ENCODE measurements at places on chromosomes 5 and 9.

GRCh38 chr5:148928141-148928540 lies 101.7 kb downstream of the ADRB2 start:
- no peak for DNase-seq

DNA sequence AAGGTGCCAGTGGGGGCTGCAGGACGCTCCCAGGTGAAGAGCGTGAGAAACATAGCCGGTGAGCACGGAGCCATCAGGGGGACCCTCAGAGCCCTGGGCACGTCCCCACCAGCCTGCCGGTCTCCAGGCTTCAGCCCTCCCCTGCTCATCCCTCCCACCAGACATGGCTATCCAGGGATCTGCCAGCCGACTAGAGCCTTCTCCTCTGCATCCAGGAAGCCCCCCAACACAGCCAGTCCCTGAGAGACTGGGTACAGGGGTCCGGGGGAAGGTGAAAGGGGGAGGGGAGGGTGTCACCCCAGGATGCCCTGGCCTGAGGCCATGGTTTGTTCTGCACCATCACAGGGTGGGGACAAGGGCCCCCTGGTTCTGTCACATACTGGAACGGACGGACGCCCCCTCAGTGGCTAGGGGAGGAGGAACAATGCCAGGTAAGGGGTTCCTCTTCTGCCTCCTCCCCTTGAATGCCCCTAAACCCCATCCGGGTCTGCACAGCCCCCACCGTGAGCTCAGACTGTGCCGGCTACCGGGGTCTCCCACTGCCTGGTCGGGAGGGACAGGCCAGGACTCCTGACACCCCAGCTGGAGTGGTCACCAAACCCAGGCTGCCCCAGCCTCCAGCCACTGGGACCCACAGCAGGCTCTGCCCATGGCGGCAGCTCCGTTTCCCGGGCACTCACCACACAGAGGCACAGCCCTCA lies 34.3 kb downstream of the NACC2 start:
- DNase-seq, result no peak

DNA sequence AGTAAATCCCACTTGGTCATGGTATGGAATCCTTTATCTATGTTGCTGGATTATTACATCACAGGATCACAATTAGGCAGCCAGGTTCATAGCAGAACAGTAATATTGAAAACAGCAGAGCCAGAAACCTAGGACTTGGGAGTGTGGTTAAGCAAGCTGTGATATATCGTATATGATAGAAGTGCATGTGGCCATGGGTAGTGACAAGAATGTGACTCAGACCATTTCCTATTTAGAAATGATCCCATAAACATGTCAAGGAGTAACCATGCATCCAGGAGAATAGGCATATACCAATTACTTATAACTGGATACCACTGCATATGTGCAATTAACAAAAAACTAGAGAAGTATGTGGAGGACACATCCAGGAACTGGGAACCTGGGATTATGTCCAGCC lies 31.2 kb downstream of the AMBP start:
- no peak for DNase-seq

- DNase-seq, result no peak
These were observed 43.2 kb upstream of the ANKH start for GRCh38 chr5:14914623-14915260.

DNA sequence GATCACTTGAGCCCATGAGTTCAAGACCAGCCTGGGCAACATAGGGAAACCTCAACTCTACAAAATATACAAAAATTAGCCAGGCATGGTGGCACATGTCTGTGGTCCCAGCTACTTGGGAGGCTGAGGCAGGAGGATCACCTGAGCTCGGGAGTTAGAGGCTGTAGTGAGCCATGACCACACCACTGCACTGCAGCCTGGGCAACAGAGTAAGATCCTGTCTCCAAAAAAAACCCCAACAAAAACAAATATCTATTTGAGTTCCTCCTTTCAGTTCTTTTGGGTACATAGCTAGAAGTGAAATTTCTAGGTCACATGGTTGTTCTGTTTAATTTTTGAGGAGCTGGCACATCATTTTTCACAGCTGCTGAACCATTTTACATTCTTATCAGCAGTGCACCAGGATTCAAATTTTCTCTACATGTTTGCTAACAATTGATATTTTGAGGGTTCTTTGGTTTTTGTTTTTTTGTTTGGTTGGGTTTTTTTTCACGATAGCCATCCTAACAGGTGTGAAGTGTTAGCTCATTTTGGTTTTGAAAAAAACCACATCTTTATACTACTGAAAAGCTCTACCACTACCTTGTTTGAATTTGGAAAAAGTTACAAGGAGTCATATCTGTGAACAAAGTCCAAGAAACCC lies 176.9 kb upstream of the SLC12A2 start:
- no peak for DNase-seq

DNA sequence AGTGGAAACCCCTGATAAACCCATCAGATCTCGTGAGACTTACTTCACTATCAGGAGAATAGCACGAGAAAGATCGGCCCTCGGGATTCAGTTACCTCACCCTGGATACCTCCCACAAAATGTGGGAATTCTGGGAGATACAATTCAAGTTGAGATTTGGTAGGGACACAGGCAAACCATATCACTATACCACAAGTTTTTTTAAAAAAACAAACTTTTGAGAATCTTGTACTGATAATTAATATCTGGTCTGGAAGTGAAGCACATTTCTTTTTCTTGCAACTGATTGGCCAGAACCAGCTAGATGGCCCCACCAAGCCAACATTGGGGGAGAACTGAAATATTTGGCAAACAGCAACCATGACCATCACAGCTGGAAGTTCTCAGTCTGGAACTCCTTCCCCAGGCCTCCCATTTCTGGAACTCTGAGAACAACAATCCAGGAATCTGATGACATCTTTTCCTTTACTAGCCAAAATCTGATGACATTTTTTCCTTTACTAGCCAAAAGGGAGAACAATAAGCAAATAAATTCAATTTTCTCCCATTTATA lies 51.8 kb upstream of the CDKN2B start:
- DNase-seq, result no peak

GRCh38 chr9:82882748-82883147 lies 180.2 kb downstream of the RASEF start:
- no peak for DNase-seq

DNA sequence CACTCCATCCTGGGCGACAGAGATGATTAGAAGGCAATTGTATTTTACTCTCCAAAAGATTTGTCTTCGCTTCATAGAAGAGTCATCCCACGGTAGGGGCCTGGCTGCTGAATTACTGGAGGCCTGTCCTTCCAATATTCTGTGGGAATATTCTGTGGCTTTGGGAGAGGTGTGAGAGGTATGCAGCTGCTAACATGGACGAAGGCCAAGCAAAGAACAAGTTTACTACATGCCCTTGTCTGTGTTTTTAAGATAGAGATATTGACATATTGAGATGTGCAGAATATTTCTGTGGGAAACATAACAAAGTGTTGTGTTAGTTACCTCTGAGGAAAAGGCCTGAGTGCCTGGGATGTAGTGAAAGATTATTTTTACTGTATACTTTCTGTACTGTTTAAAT lies 71.8 kb upstream of the SMIM15 start:
- DNase-seq, result no peak

GRCh38 chr9:69549310-69550202 lies 122.6 kb downstream of the APBA1 start:
- no peak for DNase-seq

GRCh38 chr5:39231705-39232525 lies 12.6 kb upstream of the FYB1 start:
- no peak for DNase-seq

Measured in mucosa of gallbladder (tissue), 1 donor.